ENCODE measurements at places on chromosomes 7 and 10. TPM values are rescaled to one million over a fixed set of nuclear protein-coding genes. Genes with fewer than 3 reads are reported as not detected.

Gene NRBF2
- total RNA-seq, result 13.4 TPM

- no peak for DNase-seq
These were observed 19.8 kb downstream of the GPR141 start for GRCh38 chr7:37703361-37703760.

Gene BUD31
- total RNA-seq, result 25.8 TPM

DNA sequence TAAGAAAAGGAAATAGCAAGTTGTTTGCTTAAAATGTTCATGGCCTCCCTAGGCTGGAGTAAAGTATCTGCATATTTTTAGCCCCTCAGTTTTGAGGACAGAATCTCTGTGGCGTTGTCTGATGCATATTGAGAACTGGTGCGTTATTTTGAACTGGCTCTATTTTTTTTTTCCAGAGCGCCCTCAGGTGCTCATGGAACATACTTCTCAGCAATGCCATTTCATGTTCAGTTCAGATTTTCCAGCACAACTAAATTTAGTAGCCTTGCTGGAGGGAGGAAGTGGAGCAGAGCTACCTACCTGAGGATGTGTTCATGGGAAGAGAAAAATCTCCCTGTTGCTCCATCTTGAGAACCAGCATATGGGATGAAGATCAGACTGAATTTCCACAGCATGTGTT lies 870.5 kb downstream of the LRMDA start:
- DNase-seq, result no peak

- DNase-seq, result no peak
These were observed at the start of gene AEBP1 for GRCh38 chr7:44103923-44104859. TSS of gene AEBP1 (plus strand) at chr7:44104345. CDS start at chr7:44104666, 321 bp downstream.

All from left lobe of liver (tissue), 2 donors.